ENCODE measurements at places on chromosomes 2 and 18. TPM values are rescaled to one million over a fixed set of nuclear protein-coding genes. Genes with fewer than 3 reads are reported as not detected.

DNA sequence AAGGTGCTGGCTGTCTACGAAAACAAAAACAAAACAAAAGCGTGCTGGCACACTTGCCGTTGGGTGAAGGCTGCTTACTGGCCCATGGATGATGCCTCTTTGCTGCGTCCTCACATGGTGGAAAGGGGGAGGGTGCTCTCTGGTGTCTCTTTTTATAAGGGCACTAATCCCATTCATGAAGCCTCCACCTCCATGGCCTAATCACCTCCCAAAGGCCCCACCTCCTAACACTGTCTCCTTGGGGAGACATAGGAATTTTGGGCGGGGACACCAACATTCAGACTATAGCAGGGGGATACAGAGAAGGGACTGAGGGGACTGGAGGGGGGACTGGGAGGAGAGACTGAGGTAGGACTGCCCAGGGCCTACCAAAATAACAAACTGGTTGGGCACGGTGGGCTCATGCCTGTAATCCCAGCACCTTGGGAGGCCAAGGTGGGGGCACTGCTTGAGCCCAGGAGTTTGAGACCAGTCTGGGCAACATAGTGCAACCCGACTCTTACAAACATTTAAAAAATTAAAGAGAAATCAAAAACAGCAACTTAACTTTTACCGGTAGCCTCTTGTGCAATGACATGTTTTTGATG, 14.5 kb downstream of the PTMA start:
- no peak for DNase-seq

The IL1F10 gene
- total RNA-seq = not detected

GRCh38 chr2:144703852-144704708, 184.2 kb upstream of the ZEB2 start:
- no peak for DNase-seq

DNA sequence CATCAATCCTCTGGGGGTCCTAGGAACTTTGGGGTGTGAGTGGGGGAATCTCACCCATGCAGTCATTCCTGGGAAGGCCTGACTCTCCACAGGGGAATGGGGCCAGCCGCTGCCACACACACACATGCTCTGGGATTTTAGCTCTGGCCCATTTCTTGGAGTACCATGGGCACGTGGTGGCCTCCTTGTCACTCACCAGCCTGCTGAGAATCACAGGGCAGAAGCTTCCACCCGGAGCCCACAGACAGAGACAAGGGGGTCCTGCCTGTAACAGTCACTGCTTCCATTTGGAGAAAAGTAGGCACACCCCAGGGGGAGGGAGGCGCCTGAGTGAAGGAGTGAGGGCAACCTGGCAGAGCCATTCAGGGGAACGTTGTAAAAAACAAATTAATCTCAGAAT, 48.8 kb downstream of the TWIST2 start:
- no peak for DNase-seq

GRCh38 chr2:6671913-6672312, 193.8 kb downstream of the CMPK2 start:
- no peak for DNase-seq

The IL36RN gene
- total RNA-seq = not detected

DNA sequence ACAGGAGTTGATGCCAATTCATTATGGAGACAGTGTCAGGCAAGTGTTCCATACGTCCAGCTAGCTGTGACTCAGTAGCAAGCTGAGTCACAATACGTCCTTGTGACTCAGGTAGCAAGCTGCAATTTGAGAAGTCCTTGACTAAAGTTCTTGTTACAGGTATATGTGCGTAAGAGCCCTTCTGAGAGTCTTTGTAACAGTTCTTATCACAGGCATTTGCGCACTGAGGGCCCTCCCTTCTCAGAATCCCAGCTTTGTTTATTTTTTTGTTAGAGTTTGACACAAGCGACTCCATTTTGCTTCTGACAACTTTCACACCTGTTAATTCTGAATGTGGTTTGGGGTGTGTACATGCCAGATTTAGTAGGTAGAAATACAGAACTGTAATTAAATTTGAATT, 20.1 kb upstream of the ACMSD start:
- DNase-seq = no peak

The CTLA4 gene
- total RNA-seq = 101 TPM

DNA sequence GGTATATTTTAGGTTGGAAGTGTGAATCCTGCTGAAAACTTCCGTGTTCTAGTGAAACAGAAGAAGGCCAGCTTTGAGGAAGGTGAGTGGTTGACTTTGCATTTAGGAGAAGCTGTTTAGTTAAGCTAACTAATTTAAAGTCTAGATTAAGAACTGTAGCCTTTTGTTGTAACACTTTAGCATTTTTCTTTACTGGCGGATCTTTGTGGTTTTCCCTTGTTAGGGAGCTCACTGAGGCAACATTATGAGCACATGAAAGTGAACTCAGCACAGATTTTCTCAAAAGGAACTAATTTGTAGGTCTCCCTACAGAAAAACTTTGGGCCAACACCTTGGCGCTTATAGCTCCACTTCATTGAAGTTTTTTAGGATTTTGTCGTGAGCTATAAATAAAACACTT, 52.8 kb downstream of the XRCC5 start:
- DNase-seq = no peak

The GPR39 gene
- total RNA-seq = not detected

The ZNF385B gene
- total RNA-seq = not detected

The MC4R gene
- not detected for total RNA-seq
